T-helper 2 cell (primary cell): ENCODE measurements at places on chromosomes 1 and 21.

DNA sequence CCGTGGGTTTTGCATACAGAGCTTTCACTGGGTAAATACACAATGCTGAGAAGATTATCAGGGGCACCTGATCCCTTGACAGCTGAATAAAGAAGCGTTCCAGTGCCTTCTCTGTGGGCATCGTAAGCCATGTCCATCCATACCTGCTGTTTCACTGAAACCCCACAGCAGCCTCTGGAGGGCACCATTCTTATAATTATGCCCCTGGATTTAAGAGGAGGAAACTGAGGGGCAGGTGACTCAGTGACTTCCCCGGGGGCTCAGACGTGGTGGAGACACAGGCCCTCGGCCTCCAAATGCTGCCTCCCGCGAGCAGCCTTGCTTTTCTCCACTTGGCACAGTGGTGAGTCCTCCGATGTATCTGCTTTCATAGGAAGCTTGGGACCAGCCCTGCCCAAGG is 56.7 kb downstream of the B3GALT5 start:
- DNase-seq: no peak

DNA sequence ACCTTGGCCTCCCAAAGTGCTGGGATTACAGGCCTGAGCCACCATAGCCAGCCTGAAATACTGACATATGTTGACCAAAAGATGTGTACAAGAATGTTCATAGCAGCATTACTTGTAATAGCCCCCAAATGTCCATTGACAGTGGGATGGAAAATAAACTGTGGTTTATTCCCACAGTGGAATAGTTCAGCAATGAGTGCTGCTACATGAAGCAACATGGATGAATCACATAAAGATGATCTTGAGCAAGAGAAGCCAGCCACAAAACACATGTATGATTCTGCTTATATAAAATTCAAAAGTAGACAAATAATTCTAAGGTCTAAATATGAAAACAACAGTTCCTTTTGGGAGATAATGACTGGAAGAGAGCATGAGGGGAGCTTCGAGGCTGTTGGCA is 9.1 kb upstream of the CREG1 start:
- no peak for DNase-seq

DNA sequence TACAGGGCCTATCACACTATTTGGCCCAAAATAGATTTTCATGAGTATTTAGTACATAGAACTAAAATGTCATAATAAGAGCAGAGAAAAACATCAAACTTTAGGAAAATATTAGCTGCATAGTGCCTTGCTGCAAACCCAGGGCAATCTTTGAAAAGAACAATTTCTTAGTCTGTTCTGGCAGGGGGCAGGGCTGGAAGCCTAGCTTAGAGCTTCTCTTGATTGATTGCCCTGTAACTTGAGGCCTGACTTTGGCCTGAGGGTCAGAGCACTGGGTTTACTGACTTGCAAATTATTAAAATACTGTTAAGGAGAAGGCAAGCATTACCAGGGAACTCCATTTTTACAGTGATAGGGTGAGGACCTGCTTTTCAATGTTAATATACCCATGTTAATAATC is 115.8 kb upstream of the SPAG17 start:
- DNase-seq: no peak

GRCh38 chr1:232657426-232658005 is 27.6 kb upstream of the SIPA1L2 start:
- DNase-seq: no peak

DNA sequence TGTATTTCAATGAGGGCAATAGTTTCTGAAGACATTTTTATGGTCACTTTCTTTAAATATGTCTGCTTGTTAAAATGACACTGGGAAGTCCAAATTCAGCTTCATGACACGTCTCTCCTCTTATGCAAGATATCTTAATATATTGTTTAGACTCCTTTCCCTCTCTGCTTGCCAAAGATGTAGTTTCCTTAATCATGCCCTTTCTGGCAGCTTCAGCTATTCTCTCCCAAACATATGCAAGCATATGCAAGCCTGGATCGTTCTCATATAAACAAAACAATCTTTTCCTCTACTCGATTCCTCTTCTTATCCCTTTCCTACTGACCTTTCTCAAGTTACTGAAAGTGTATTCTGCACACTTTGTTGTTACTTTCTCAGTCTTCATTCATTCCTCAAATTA is 372.2 kb downstream of the PTBP2 start:
- DNase-seq: no peak

DNA sequence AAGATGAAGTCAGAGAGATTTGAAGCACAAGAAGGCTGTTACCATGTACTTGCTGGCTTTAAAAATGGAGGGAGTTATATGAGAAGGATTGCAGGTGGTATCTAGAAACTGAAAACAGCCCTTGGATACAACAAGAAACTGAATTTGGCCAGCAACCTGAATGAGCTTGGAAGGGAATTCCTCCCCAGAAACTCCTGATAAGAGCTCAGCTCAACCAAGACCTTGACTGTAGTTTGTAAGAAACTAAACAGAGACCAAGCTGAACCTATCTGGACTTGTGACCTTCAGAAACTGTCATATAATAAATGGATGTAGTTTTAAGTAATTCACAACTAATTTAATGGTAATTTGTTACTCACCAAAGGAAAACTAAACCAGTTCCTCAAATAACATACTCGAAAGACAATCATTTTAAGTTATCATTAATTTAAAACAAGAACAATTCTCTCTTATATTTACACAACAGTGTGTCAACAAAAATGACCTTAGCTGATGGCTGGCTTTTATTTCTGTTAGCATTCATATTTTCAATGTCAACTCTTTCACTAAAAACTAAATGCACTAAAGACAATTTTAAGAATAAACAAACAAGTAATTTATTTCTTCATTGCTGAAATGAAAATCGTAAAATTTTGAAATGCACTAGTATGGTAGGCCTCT is 1218.4 kb upstream of the TMPRSS15 start:
- DNase-seq: no peak

DNA sequence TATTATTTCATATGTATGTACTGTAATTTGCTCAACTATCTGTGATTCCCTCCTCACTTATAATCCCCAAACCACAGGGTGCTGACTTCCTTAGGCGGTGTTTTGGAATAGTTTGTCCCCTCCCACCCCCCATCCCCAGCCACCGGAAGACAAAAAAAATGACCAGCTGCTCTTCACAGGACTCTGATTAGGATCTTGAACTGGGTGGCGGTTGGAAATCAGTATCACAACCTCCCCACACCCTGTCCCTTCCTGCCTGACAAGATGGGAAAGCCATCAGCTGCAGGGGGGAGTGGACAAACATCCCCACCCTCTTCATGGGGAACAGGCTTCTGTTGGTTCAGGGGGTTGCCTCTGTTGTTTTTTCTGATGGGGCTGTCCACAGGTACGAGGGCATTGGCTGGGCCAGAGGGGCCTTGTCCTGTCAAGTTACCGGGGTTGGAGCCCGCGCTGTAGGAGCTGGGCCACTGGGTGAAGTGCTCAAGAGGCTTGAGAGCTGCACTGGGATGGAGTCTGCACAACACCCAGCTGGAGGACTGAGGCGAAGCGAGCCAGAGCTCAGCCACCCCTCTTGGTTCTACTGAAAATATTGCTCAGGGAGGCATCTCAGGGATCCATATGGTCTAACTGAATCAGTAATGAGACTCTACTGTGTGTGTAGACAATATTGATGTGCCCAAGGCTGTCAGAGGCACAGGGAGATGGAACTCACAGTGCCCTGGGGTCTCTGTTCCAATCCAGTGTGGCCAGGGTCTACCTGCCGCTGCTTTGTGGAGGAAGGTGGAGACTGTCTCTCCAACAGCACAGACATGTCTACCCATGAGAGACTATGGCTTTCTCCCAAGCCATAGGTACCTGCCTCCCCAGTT is 28.2 kb downstream of the NAV1 start:
- DNase-seq: no peak

GRCh38 chr1:44664730-44665370 is 9.4 kb downstream of the TMEM53 start:
- DNase-seq: no peak

DNA sequence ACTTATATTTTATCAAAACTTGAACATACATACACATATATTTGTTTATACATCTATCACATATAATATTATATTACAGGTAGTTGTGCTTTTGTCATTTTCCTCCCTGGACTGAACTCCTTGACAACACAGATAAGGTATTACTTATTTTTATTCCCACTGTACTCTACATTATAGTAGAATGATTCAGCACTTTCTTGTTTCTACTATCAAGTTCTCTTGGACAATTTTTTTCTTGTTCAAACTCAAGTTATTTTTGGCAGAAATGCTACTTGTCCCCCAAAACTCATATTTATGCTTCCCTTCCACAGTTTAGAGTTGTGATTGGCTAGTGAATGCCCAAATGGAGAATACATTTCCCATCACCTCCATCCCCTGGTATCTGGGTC is 10.8 kb upstream of the PTPRC start:
- DNase-seq: no peak

DNA sequence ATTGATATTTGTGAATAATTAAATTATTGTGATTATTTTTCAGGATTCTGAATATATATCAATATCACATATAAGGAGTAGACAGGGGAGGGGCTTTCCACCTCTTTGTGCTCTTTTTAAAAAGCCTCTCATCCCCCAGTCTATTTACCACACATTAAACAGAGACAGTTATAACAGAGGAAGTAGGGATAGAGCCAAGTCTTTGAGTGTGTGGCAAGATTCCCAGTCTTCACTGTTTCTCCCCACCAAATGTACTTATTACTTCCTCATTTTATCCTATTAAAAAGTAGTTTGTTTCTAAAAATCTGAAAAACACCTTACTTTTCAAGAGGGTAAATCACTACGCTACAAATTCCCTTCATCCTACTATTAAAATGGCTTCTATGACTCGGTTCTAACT is 46.7 kb downstream of the EPS15 start:
- DNase-seq: no peak

DNA sequence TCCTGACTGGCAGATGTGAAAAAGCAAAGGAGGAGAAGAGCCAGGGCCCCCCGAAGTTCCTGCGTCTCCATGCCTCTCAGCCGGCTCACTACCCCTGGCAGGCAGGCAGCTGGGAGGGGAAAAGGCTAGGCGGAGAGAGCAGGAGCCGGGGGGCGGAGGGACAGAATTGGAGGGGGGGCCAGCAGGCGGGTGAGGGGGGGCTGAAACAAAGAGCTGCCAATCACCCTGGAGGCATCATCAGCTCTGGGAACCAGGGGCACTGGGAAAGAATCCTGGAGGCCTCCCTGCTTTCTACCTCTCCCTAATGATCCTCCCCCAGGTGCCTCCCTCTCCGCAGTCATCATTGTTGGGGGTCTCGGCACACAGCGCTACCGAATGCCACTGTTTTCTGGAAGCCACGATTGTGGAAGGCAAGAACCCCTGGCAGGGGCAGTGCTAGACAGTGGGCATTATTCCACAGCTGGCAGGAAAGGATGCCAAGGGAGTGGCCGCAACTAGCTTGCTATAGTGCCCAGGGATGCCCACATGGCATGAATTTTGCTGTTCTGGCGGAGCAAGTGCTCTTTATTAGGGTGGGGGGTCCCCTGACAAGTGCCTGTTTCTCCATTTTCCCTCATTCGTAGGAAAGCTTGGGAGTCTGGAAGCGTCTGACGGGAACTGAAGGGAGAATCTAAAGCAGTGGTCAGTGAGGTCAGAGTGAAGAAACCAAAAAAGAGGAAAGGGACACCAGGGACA is at the start of gene THBS3:
Gene THBS3 (minus strand): TSS at position 92 of the 735 bp plus-strand sequence. CDS start 21 bp downstream, at position 71.
- no peak for DNase-seq

- no peak for DNase-seq
These were observed 29.7 kb downstream of the PSMB2 start for GRCh38 chr1:35611655-35612054.

GRCh38 chr1:94602316-94602715 is 60.8 kb upstream of the F3 start:
- peak; percentile 93 for DNase-seq

- no peak for DNase-seq
These were observed 60.5 kb downstream of the ATP1A1 start for GRCh38 chr1:116433275-116434257.
